ENCODE measurements at places on chromosomes 1 and 21. TPM values are rescaled to one million over a fixed set of nuclear protein-coding genes. Genes with fewer than 3 reads are reported as not detected.
A peak's percentile ranks its signal among the peaks of the same experiment; 100 is the strongest.

DNA sequence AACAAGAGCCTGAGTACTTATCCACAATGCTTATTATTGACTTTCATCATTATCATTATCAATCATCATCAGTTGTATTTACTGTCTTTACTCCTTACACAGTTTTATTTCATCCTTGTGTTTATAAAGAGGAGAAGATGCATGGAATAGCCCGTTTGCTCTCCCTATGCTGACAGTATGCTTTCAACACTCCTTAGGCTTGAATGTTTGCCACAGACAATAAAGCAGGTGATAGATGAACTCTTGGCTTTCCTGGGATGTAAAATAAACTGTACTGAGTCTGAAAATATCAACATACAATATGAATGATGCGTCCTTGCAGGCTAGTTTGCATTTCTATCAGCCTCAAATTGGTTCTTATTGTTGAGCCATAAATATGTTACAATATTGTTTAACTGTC is 891.8 kb upstream of the NCAM2 start:
- DNase-seq, result no peak

GRCh38 chr21:31520561-31521098 is 138.9 kb upstream of the SOD1 start:
- no peak for DNase-seq

DNA sequence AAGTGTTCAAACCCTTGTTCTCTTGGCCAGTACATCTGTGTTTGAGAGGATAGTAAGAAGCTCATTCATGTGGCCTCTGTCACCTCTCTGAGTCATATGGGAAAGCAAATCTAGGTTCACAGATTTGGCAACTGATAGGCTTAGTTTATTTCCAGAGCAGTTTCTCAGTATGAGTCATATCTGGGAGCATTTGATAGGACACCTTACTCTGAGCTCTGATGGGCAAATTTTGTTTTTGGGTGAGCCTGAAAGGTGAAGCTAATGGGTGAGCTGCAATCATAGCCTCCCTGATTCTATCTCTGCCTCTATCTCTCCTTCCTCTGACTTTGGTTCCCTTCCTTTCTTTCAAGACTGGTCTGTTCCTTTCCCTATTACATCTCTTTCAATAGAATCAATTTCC is 134.4 kb downstream of the S1PR1 start:
- DNase-seq, result no peak

GRCh38 chr21:34861258-34861657 is 187.8 kb downstream of the RUNX1 start:
- no peak for DNase-seq

DNA sequence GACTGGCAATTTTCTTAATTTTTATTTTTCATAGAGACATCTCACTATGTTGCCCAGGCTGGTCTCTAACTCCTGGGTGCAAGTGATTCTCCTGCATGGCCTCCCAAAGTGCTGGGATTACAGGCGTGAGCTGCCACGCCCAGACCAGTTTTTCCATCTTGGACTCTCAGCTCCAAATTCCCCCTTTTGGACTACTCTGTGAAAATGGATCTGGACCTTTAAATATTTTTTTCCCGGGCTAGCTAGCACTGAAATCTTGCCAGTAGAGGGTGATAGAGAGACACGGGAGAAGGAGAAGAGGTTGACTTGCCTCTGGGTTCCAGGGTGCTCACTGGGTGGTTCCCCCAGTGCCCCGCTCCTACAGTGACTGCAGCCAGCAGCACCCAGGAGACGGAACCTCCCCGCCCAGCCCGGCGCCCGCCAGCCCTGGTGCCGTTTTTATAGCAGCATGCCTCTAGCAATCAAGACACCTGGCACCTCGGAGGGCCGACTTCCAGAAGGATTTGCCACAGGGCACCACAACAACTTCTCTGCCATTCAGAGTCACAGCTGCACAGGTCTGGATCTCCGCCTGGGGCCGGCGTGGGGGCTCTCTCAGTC is 34.7 kb upstream of the SCCPDH start:
- DNase-seq, result peak; percentile 64

DNA sequence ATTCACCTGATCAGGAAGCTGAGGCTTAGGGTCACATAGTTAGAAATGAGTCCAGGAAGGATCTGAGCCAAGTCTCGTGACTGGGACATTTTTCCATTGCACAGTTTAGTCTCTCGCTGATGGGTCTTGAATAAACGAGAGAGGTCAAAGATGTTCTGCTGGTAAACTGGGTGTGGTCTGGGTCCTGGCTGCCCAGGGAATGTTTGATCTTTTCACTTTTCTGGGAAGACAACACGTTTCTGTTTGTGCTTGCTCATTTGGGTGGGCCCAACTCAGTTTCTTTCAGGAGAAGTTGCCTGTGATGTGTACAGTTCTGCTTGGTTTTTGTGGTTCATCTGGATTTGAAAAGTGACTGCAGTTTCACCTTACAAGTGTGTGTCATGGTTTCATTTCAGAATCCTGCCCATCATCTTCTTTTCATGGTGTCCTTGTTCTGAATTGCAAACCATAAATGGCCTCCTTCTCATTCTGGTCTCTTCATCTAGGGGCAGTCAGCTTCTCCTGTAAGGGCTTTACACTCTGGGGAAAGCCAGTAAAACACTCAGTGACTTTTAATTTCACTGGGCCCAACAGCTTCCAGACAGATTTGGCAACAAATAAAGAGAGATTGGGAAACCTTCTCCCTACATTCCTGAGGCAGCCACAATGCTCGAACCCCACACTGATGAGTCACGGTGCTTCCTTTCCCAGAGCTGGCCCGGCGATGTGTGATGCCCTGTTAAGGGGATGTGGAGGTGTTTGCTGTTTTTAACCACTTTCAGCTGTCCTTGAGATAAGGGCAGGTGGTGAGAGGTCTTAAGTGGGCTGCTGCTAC is 7.2 kb upstream of the TACSTD2 start:
- no peak for DNase-seq

DNA sequence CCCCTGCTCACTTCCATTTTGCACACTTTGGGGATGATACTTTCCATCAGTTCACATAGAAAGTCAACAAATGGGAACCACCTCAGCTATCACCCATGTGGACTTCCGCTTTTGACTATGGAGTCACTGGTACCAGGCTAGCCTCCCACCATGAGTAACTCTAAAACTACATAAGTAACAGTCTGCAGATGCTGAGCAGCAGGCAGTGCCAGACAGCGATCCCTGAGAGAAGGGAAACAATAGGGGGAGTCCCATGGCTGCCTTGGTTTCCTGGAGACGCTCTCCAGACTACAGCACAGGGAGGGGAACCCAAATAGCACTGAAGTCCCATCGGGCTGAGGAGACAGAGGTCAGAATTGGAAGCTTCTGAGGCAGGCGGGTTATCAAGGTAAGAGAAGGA is 2.8 kb upstream of the TFF2 start:
- no peak for DNase-seq

- DNase-seq, result no peak
Measured at GRCh38 chr1:240415532-240415931, 196.4 kb downstream of the GREM2 start.

- DNase-seq, result no peak
Measured at GRCh38 chr1:118821801-118822200, 166.3 kb downstream of the TBX15 start.

DNA sequence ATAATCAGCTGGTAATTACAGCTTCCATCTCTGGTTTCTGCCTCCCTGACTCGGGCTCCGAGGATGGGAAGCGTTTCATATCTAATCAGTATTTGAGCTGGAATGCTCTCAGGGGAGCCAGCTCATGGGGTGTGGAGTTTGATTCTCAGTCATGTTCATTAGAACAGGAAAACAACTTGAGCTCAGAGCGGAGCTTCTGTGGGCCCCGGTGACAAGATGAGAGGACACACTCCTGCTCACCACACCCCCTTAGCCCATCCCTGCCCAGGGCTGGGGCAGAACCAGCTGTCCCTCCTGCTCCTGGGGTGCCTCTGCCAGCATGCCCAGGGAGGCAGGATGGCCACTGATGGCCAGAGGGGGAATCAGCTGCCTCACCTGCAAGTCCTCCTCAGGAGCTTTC is 726.0 kb downstream of the PTPRU start:
- no peak for DNase-seq

DNA sequence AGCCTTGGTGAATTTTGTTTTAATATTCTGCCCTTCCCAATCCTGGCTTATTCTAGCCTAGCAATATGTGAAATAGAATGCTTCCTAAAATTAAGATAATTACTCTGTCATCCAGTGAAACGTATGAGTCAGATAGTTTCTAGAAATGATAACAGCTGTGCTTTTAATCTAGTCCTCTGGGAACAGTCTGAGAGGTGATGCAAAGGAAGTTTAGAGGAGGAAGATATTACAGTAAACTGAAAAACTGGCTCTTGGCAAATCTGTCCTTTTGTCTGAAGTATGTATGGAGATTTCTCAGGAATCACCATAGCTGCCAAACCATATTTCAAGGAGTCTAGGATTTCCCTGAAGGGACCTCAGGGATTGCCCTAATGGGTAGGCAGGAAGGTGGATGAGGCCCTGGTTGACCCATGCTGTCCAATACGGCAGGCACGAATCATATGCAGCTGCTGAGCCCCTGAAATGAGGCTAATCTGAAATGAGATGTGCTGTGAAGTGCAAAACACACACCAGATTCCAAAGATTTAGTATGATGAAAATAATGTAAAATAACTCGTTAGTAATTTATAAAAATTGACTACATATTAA is 70.8 kb upstream of the LBR start:
- DNase-seq, result no peak

DNA sequence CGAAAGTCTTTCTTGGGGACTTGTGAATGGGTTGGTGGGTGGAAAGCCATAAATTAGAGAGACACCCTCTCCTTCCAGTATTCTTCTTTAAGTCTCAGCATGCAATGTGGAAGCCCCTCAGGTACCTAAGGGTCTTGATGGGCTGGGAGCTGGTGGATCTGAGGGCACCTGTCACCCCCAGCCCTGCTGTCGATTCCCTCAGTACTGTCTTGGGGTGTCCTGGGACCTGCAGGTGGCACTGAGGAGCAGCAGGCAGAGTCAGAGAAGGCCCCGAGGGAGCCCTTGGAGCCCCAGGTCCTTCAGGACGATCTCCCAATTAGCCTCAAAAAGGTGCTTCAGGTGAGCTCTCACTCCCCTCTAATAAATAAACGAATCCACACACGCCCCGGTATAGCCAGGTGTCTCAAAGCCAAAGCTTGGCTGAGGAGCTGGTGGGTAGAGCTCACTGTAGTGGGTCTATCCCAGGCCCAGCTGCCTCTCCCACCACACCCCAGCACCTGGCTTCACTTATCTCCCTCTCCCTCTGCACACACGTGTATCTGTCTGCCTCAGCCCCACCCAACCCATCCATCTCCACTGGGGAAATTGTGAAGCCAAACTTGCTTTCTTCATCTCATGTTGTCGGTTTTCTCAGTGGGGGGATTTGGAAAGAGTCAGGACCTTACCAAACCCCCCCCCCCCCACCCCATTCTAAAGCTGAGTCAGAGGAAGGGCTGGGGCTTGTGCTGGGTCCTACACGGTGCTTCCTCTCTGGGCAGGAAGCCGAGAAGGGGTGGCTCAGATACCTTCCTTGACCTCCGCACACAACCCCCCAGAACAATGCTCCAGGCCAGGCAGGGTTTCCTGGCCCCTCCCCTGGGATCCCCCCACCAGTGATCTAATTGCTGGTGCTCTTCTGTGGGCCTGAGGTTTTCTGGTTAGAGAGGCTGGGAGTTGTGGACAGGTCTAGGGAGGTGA is 1.6 kb downstream of the ADAM15 start:
- no peak for DNase-seq

DNA sequence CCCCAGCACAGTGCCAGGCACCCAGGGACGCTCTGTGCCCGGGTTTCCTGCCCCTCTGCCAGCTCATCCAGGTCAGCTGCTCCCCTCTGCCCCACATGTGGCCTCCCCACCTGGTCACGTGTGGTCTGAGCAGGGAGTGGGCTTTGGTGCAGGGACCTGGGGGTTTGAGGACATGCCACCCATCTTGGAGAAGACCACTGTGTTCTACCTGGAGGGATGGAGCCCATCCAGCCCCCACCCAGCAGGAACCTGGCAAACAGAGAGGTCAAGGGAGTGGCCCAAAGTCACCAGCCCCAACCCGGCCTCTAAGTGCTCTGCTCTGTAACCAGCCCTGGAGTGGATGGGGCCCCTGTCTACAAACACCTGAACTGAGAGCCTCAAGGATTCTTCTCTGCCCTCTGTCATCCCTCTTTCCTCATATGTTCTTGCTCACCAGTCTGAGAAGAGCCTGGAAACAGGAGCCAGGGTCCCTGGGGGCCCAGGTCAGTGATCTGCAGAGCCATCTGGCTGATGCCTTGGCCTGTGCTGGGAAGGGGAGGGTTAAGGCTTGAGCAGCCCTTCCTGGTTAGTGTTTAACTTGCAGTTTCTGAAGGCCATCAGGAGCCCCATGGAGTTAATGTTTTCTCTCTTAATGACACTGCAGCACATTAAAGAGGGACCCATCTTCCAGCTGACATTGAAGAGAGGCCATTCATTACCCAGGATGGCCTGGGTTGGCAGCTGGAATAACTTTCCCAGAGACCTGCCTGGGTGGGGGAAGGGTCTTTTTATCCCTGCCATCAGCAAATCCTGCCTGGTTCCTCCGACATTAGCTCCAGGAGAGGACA is 235.4 kb downstream of the PTPRU start:
- DNase-seq, result peak; percentile 20

DNA sequence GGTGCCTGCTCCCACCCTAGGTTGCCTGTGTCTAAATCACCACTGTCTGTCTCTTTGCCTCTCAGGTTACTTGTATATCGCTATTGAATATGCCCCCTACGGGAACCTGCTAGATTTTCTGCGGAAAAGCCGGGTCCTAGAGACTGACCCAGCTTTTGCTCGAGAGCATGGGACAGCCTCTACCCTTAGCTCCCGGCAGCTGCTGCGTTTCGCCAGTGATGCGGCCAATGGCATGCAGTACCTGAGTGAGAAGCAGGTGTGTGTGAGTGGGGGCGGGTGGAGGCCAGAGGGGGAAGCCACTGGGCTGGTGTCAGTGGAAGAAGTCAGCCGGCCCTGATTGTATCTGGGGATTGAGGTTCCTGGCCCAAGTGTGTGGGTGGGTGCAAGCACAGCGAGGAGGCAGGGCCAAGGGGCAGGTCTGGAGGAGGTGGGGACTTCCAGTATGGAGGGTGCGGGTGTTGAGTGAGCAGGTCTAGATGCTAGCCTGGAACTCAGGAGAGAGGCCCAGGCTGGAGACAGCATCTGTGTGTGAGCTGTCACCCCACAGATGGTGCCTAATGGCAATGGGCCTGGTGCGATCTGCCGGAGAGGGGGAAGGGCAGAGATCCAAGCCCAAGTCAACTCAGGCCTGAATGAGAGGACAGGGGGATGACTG is 17.2 kb downstream of the TIE1 start:
- no peak for DNase-seq

GRCh38 chr1:65681096-65681495 is 111.6 kb upstream of the PDE4B start:
- no peak for DNase-seq

The S100A8 gene
- 9.8 TPM for polyA plus RNA-seq

The PTGER3 gene
- 36.6 TPM for polyA plus RNA-seq

The GSTM1 gene
- 105 TPM for polyA plus RNA-seq

The RYR2 gene
- polyA plus RNA-seq, result 1.3 TPM

The LHX8 gene
- polyA plus RNA-seq, result not detected

All from renal cortex interstitium (tissue), 15 donors.